GM12864 (cell line): ENCODE measurements at places on chromosomes 7 and 10.

- no peak for DNase-seq
These were observed 1160.3 kb upstream of the AUTS2 start for GRCh38 chr7:68438016-68438415.

DNA sequence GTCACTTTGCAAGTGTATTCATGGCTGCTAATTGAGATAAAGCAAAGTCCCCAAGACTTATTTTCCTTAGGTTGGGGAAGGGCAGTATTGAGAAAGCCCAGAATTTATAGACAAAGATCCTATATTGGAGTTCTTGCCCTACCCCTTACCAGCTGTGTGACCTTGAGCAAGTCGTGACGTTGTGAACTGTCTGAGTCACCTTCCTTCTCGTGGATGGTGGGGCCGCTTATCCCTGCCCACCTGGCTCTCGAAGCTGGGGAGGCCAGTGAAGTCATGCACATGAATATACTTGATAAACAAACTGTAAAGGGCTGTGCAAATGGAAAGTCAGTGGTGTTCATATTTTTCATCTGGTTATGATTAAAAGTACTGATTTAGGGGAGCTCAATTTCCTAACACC, 127.4 kb downstream of the TACC2 start:
- DNase-seq = no peak

DNA sequence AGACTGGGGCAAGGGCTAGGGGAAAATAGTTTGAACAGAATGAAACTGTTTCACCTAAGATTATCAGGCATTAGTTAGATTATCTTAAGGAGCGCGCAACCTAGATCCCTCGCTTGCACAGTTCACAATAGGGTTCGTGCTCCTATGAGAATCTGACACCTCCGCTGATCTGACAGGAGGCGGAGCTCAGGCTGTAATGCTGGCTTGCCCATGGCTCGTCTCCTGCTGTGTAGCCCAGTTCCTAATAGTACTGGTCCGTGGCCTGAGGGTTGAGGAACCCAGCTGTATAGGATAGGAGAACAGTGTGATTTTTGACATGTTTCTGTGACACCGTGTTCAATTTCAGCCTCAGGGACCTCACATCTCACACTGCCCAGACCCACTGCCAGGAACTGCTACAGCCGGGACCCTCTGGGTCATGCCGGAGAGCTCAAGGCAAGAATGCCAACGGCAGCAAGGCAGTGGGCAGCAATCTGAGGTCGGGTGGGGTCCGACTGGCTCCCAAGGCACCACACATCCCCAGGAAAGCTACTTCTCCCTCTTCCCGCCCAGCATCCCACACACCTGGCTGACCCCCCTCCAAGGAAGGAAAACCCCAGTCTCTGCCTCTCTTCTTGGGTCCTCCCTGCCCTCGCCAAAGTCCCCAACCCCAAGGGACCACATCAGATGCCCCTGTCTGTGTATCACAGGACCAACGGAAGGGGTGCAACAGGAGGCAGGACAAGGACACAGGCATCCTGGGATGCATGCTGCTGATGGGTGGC, 31.7 kb downstream of the CAMK2B start:
- DNase-seq = no peak

DNA sequence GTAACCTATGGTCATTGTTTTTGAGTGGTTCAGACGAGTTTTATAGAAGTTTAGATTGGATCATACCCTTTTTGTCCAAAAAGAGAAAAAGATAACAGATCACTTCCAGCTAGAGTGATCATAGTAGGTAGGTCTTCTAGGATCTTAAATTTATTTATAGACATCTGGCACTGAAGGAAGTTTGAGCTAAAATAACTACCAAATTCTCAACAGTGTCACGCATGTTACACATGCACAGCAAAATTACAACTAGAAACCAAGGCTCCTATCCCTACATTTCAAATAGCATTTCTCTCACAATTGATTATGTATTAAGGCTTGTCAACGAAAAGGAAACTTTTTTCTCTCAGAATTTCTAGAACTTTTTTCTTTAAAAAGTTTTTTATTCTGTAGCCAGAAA, 2.3 kb downstream of the CALU start:
- no peak for DNase-seq

DNA sequence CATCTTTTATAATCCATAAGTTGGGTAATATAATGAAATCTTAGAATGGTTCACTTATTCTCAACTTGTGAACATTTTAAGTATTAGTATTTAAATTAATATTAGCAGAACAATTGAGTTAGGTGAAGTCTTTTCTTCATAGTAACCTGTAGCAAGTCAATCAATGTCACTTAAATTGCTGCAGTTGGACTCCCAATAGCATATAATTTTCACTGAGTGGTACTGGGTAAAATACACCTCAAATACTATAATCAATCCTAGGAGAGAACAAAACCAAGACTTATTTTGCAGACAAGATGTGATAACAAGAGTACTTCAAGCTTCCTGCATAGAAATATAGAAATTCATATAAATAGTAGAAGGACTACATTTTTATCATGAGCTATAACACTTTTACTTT, 677.9 kb upstream of the LRRN3 start:
- no peak for DNase-seq

DNA sequence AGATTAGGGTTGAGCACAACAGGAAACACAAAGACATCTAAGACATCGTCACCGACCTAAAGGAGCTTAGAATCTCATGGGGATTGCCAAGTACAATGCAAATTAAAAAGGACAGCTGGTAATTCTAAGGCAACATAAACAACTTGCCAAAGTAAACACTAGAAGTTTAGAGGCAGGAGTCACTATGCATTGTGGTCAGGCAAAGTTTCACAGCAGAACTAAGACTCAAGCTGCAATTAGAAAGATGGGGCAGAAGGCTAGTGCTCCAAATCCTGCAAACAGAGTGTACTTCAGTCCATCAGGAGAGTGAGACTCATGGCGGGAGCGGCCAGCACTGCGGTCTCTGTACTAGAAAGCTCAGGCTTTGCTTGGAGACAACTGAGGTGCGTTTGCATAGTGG, 52.7 kb downstream of the HIPK2 start:
- peak; percentile 73 for DNase-seq

GRCh38 chr7:143451122-143451521, 7.9 kb downstream of the TAS2R60 start:
- no peak for DNase-seq

DNA sequence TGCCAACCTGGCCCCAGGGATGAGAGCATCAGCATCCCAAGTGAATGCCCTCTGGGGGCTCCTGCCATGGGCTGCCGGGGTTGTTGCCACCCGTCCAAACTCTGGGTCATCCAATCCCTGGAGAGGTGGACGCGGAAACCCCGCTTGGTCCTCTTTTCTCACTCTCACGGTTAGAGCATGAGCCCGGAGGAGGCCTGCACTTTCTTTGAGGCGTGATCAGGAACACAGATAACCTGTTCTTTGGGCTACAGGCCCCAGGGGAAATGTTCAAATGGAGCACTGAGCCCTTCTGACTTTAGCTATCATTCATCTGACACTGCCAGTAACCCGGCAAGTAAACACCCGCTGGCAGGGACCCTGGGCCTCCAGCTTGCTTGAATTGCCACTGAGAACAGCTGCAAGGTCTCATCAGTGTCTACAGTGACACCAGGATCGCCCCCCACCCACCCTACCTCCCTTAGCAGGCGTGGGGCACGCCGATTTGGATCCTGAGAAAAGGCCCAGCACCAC, 29.4 kb upstream of the SLF2 start:
- no peak for DNase-seq

DNA sequence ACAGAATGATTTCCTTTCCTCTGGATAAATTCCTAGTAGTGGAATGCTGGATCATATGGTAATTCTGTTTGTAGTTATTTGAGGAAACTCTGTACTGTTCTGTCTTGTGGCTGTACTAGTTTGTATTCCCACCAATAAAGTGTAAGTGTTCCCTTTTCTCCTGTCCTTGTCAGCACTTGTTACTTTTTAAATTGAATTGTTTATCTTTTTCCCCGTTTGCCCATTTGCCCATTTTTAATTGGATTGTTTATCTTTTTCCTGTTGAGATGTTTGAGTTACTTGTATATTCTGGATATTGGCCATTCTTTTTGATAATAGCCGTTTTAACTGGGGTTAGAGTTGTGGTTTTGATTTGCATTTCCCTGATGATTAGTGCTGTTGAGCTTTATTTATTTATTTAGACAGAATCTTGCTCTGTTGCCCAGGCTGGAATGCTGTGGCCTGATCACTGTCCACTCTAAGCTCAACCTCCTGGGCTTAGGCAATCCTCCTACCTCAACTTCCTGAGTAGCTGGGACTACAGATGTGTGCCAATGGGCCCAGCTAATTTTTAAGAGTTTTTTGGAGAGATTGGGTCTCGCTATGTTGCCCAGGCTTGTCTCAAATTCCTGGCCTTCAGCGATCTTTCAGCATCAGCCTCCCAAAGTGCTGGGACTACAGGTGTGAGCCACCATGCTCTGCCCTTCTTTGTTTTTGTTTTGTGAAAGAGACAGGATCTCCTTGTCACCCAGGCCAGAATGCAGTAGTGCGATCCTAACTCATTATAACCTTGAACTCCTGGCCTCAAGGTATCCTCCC, 23.0 kb downstream of the BMPR1A start:
- DNase-seq = no peak

DNA sequence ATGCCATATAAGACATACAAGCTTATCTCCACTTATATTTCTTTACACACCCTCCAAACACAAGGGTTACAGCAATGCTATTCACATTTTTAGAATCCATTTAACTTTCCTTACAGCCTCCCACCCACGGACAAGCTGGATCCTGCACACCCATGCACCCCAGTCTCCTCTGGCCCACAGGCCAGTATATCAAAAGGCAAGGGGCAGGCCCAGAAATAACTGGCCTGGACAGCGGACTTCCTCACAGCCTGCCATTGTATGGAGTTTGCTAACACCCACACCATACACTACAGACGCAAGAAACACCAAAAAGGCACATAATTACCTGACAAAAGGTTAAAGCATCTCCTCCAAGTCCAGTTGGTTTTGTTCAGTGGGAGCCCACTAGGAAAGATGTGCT, 12.0 kb downstream of the HOXA4 start:
- no peak for DNase-seq

DNA sequence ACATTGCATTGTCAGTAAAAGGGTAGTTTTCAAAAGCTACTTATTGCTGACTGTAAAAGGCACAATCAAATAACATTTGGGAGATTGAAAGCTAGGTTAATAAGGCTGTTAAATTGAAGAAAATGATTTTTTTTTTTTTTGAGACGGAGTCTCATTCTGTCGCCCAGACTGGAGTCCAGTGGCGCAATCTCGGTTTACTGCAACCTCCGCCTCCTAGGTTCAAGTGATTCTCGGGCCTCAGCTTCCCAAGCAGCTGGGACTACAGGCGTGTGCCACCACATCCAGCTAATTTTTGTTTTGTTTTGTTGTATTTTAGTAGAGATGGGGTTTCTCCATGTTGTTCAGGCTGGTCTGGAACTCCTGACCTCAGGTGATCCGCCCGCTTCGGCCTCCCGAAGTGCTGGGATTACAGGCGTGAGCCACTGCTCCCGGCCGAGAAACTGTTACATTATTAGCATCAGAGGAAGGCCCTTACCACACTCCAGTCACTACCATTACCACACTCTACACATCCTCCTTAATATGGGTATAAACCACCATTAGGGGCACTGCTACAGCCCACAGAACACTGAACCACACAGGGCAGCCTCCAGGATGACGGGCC, 1.0 kb downstream of the CYP51A1 start:
- no peak for DNase-seq

DNA sequence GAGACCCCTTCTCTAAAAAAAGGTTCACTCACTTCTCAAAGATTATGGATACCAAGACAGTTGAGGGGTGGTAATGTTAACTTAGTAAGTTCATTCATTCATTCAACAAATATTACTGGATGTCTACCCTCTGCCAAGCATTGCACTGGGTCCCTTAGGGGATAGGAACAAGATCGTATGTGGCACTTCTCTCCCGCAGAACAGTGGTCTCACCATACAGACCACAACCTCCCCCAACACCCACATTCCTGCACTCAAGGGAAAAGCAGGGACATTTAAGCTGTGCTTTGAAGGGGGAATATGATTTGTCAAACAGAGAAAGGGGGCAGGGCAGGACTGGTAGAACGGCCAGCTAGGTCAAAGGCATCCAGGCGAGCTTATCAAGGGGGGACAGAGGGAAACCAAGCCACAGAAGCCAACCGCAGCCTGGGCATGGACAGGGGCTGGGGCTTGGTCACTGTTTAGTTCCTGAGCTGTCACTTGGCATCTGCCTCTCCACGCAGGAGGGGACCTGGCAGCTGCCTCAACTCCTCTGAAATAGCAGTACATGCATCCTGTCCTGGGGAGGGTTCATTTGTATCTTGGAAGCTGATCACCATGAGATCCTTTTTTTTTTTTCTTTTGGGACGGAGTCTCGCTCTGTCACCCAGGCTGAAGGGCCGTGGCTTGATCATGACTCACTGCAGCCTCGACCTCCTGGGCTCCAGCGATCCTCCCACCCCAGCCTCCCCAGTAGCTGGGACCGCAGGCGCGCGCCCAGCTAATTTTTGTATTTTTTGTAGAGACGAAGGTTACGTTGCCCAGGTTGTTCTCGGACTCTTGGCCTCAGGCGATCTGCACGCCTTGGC, 949 bp upstream of the CLIP2 start:
- no peak for DNase-seq
